Activated CD8-positive, alpha-beta memory T cell treated with anti-CD3 and anti-CD28 coated beads, Interleukin-2, amount 10 ng/mL, durations not matched to agents 7 days and 5 days (primary cell): ENCODE measurements at places on chromosomes 7 and 10.

- DNase-seq, result no peak
Observed at GRCh38 chr10:11603741-11604140, 7.7 kb downstream of the USP6NL start.

DNA sequence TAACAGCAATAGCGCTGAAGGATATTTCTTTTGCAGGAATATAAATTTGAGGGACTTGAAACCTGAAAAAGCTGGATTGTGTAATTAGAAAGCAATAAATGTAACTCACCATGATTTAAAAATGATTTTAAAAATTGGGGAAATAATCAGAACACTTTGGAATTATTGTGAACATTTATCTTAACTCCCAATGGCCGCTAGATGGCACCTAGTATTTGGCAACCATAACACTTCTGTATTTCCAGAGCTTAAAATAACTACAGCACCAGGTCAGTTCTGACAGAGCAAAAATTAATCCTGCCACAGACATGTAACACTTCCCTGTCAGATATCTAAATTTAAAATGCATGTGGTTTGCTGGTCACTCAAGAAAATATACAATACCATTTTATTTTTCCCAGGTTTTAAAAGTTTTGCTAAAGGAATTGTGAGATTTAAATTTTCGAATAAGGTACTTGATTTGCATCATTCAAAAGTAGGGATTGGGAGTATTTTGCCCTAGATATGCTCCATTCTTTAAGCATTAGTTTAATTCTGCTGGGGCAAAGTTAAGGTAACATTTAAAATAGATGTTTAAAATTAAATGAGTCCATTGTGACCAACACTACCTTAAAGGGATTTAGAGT is 144.5 kb downstream of the PPP1R3A start:
- no peak for DNase-seq

DNA sequence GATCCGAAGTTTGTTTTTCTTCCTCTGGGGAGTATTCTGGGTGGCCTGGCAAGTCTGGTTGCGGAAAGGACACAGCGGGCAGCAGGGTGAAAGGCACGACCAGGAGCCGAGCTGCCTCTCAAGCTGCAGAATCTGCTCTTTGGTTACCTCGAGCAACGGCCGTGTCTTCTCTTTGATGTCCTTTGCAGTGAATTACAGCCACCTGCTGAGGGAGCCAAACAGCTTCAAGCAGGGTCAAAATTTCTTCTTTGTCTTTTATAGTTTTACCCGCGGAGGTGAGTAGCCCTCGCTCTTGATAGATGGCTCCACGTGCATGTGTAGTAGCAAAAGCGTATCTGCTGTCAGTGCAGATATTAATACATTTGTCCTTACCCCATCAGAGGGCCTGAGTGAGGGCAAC is 177.3 kb upstream of the MBL2 start:
- no peak for DNase-seq

DNA sequence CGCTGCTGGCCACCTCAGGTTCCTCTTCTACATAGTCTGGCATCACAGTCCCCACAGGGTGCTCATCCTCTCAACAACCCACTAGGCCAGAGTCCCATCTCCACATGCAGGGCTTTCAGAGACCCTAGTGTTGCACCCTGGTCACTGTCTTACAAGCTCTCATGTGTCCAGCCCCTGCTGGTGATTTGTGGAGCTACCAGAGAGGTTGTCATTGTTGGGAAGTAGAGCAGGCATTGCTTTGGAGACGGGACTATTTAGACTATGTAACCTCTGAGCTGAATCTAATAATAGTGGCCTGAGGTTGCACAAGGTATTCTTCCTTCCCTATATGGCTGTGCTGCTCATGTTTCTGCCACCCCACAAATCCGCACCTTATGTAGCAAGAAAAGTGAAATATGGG is 135.3 kb upstream of the VWC2 start:
- no peak for DNase-seq
